ENCODE measurements at places on chromosomes 4 and X.

GRCh38 chrX:37420756-37421155, 71.6 kb downstream of the PRRG1 start:
- no peak for DNase-seq

- peak; percentile 2 for DNase-seq
These were observed 338.3 kb upstream of the GALNT7 start for GRCh38 chr4:172830295-172830764.

- no peak for DNase-seq
These were observed 68.4 kb downstream of the MFAP3L start for GRCh38 chr4:169957785-169958184.

- DNase-seq, result peak; percentile 33
These were observed 818 bp downstream of the RAI2 start for GRCh38 chrX:17860179-17860780.

- DNase-seq, result no peak
These were observed 22.2 kb downstream of the ARHGAP10 start for GRCh38 chr4:147754037-147754445.

GRCh38 chr4:73740353-73740778, at the start of gene CXCL8:
CXCL8 (plus strand) TSS chr4:73740569; CDS start chr4:73740659, 90 bp downstream.
- DNase-seq, result peak; percentile 85

DNA sequence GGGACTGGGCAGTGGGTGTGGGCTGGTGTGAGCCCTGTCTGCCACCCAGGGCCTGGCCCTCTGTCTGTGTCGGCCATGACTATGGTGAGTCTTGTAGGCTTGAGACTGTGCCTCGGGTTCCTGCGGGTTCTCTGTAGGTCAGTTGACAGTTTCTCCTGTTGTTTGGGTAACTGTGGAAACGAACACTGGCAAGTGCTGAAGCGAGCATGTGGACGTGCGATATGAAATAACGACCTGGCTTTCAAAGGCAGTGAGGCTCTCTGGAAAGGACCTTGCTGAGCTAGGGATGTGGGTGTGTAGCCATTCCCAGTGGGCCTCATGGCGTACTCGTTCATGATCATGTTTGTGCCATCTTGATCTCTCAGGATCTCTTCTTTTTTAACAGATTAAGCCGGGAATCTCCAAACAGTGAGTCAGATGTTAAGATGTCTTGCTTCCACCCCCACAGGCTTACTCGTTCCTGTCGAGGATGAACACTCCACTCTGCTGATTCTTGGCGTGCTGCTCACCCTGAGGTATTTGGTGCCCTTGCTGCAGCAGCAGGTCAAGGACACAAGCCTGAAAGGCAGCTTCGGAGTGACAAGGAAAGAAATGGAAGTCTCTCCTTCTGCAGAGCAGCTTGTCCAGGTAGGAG, 41.3 kb downstream of the HTT start:
- no peak for DNase-seq

DNA sequence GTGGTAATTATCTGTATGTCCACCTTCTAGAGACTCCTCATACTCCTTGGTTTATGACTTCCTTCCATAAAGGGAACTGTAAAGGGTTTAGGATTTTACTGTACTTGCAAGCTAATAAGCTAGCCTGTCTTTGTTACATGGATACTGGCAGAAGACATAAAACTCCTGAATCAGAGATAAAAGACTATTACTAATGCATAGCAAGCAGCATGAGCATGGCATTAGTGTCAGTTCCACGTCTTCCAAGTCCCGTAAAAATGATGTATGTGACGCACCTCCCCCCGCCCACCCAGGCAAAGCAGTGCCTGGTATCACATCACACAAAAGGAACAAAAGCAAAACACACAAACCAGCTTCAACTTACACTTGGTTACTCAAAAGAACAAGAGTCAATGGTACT, 71.0 kb downstream of the SLC10A6 start:
- no peak for DNase-seq

- no peak for DNase-seq
These were observed 11.4 kb downstream of the PBDC1 start for GRCh38 chrX:76184276-76184675.

DNA sequence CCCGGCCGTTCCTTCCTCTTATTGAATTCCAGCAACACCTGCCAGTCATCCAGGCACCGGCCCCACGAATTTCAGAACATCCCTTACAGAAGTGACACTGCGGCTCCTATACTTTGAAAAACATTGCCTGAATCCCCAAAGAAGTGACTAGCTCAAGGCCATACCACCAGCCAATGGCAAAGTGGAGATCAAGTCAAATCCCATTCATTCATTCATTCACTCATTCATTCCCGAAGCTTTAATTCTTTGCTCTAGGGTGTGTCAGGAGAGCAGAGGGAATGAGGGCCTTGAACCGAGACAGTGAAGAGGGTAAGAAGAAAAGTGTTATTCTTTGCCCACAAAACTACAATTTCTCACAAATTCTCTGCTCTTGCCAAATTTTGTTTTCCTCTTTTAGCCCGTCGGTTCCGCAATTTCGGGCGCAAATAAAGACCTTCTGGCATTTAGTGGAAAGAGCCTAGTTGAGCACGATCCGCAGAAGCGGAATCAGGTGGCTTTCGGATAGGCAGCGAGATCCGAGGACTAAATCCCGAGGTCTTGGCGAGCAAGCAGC, 824 bp upstream of the HMGB3 start:
- no peak for DNase-seq

DNA sequence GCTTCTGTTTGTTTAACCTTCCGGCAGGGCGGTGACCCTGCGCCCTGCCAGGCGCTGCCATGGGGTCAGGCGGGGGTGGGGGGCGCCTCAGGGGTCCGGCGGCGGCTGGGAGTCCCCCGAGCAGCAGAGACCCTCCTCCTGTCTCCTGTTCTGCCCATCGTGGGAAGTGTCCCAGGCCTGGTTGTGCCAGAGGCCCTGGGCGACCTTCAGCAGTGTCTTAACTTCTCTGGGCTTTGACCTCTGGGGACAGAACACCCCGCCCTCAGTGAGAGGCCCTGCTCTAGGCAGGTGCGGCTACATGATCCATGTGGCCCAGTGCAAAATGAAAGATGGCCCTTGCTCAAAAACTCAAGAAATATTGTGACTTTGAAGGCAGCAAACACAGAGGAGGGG, 22.8 kb upstream of the HMX1 start:
- DNase-seq, result no peak

- DNase-seq, result no peak
These were observed 133.6 kb upstream of the C1QTNF7 start for GRCh38 chr4:15294202-15294601.

GRCh38 chrX:40878766-40879165, 143.4 kb upstream of the MED14 start:
- DNase-seq, result no peak

- DNase-seq, result peak; percentile 11
These were observed 37.0 kb upstream of the FGF13 start for GRCh38 chrX:138748480-138748879.

GRCh38 chr4:38123555-38123954, 163.4 kb downstream of the PTTG2 start:
- DNase-seq, result no peak

DNA sequence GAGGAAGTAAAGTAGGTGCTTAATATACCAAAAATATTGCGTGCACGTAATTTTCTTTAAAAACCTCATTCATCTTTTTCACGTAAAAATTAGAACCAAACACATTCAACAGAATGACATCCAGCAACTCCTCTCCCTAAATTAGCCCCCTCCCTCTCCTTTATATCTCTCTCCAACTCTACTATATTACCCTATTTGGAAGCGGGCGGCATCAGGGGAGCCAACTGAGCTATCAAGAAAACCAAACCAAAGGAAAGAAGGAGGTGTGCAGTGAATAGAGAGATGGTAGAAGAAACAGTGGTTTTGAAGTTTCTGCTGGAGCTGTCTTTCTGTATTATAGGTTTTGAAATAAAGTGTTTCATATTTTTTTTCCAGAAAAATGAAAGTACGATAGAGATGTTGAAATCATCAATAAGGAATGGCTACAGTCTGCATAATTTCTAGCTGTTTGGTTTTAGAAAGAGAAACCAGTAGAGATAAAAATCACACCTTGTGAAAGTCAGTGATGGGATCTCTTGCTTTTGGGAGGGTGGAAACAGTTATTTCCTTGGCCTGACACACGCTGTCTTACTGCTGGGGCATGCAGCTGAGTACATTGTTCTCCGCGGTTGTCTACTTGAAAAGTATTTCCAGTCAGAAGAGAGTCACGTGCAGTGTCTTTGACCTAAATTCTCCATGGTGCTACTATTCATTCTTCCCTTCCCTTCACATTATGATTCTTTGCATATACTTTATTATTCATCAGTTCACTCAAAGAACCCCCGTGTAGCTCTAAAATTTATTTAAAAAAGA, 94.1 kb upstream of the WDR17 start:
- no peak for DNase-seq

GRCh38 chr4:9867751-9868425, 86.5 kb downstream of the DRD5 start:
- DNase-seq, result peak; percentile 90

GRCh38 chrX:92224406-92224805, 445.2 kb downstream of the PCDH11X start:
- no peak for DNase-seq

GRCh38 chrX:11702420-11702819, 36.7 kb upstream of the ARHGAP6 start:
- no peak for DNase-seq

DNA sequence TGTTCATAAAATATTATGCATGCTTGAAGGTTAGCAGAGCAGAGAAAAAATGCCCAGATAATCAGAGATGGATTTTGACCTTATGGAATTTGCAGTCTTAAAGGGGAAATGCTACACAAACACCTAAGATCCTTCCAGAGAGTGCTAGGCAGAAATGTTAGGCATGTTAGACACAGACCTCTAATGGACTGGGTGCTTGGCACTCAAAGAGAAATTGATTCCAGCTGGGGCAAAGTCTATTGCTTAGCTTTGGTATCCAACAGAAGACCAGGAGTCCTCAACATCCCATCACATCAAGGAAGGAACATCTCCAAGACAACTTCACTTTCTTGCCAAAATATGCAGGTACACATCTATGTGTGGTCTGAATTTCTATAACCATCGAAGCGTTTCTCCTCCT, 32.2 kb upstream of the PPARGC1A start:
- DNase-seq, result no peak

- no peak for DNase-seq
These were observed at the start of gene SRPK3 for GRCh38 chrX:153780678-153781427. SRPK3 (plus strand) TSS chrX:153781041; CDS start chrX:153781087, 46 bp downstream.

DNA sequence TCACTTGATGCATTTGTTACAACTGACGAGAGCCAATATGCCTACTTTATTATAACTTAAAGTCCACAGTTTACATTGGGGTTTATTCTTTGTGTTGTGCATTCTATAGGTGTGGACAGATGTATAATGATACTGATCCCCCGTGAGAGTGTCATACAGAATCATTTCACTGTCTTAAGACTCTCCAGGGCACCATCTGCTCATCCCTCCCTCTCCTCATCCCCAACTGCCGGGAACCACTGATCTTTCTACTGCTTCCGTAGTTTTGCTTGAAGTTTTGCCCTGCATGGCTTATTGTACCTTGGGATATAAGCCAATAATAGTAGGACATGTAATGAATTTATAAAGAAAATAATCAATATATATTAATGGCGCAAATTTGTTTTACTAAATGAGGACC, 137.8 kb upstream of the MSX1 start:
- no peak for DNase-seq

GRCh38 chr4:5045097-5045496, 6.2 kb upstream of the STK32B start:
- DNase-seq, result no peak
